ENCODE measurements at places on chromosomes 2 and 18.

DNA sequence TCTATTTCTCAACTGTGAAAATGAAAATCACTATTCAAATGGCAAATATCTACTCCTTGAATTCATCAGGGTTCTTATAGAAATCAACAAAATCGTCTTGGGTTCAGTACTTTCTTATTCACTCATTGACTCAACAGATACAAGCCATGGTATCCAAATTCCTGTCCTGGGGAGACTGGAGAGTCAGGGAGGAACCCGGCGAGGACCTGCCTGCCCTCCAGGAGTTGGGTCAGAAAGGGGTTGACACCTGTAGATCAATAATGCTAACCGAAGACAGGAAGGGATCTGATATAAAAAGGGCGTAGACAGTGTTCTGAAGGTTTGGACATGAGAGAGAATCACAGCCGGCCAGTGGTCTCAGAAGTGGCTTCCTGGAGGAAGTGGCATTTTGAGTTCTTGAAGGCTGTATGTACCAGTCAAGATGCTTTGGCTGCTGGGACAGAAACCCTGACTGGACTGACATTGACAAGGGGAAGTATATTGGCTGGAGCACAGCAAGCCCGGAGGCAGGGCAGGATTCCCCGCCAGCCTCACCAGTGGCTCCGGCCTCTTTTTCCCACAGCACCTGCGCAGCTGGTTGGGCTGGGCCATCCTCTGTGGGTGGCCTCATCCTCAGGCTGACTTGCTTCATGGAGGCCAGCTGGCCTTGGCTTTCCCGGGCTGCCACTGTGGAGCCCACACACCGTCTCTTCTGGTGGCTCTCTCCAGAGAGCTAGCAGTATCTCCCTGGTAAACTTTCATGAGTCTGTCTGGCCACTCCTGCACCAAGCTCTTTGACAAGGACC is 3.0 kb downstream of the LRRFIP1 start:
- DNase-seq, result no peak

GRCh38 chr2:138210487-138210886 is 246.2 kb downstream of the HNMT start:
- DNase-seq, result no peak

DNA sequence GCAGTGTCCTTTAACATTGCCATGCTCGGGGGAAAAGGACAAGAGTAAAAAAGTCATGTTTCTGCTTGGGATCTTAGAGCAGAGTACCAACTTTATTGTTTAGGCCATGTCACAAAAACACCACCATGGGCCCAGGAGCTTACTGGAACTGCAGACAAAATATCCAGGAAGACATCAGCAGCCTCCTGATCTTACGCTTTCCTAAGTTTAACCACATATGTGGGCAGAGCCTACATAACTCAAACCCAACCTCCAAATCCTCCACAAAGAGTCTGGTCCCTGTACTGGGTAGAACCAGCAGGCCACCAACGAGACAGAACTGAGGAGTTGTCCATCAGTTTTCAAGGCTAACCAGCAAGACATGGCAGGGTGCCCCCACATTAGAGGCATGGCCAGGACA is 10.3 kb downstream of the GALNT14 start:
- DNase-seq, result no peak

GRCh38 chr2:138182937-138183312 is 218.7 kb downstream of the HNMT start:
- DNase-seq, result no peak

- no peak for DNase-seq
These were observed 788.4 kb downstream of the TSN start for GRCh38 chr2:122543815-122544214.

DNA sequence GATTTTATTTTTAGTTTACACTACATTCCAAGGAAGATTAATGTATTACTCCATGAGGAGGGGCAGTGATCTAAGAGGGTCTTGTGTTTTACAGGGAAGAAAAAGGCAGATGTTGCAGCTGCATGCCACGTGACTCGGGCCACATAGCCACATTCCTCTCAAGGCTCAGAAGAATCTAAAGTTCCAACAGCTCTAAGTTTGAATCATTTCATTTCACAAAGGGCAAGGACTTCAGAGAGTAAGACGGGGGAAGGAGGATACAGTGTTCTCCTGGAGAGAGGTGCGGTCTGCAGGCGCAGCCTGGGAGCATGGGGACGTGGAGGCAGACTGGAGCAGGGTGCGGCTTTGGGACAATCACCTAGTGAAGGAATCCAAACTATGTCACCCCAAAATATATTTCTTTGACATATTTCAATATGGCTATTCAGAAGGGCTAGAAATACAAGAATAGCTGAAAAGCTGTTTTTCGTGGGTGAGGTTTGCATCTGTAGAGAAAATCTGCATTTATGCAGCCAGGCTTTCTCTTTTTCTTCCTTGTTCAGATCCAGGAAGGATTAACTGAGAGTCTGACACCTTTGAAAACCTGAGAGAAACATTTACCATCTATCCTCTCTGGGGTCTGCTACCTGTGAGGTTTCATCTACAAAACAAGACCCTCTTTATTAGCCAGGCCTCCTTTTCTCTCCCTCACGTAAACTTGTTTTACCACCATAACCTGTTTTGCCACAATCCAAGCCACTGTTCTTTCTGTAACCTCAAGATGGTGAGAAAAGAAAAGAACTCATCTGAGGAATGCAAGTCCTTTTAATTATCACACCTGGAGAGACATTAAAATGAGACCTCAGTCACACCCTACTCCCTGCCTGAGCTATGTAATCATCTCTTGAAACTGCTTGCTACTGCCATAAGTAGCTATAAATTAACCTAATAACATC is 165.1 kb upstream of the NDUFV2 start:
- no peak for DNase-seq

Measured in cerebellar cortex (tissue), 1 donor.